ENCODE measurements at places on chromosomes 13 and 19.
A peak's percentile ranks its signal among the peaks of the same experiment; 100 is the strongest.

- no peaks in the 10 kb centered on the region for H3K4me1 ChIP-seq
- H3K36me3 ChIP-seq: no peaks in the 10 kb centered on the region
- H3K4me3 ChIP-seq: no peak overlapping the region
- DNase-seq: no peak
- no peak overlapping the region for H3K27ac ChIP-seq
Measured at GRCh38 chr13:39099231-39099630, 61.0 kb downstream of the NHLRC3 start.

DNA sequence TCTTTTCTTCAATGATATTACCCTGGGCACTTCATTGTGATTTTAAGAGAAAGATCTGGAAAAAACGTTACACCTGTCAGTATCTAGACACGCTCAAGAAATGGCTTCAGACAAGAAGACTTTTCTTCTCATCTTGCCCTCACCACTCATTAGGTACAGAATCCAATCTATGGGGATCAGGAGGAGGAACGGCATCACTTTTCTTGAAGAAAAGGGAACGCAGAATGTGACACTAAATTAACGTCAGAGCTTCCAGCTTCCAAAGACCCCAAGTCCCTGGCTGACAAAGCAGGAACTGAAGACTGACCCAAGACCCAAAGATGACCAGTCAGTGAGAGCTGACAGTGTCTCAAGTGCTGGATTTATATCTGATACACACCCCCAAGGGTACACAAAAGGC is 48.2 kb downstream of the BRD4 start:
- H3K4me3 ChIP-seq: no peak overlapping the region
- H3K27me3 ChIP-seq: peaks cover 2% of the 10 kb centered on the region
- no peaks in the 10 kb centered on the region for H3K36me3 ChIP-seq
- H3K4me1 ChIP-seq: peaks cover 90% of the 10 kb centered on the region
- H3K27ac ChIP-seq: peak overlapping the region; percentile 94
- no peak for DNase-seq

- peak overlapping the region; percentile 52 for H3K4me3 ChIP-seq
- H3K4me1 ChIP-seq: peaks cover 55% of the 10 kb centered on the region
- H3K27ac ChIP-seq: peak overlapping the region; percentile 61
- peaks cover 5% of the 10 kb centered on the region for H3K27me3 ChIP-seq
Measured at GRCh38 chr13:98941126-98941525, 36.7 kb downstream of the DOCK9 start.

- H3K4me1 ChIP-seq: peaks cover 8% of the 10 kb centered on the region
- H3K27ac ChIP-seq: peak overlapping the region; percentile 89
- peak overlapping the region; percentile 23 for H3K4me3 ChIP-seq
- no peak for DNase-seq
- peaks cover 3% of the 10 kb centered on the region for H3K27me3 ChIP-seq
Measured at GRCh38 chr19:48424694-48425219, 21.0 kb upstream of the GRWD1 start.
